ENCODE measurements at places on chromosomes 3 and 15.

DNA sequence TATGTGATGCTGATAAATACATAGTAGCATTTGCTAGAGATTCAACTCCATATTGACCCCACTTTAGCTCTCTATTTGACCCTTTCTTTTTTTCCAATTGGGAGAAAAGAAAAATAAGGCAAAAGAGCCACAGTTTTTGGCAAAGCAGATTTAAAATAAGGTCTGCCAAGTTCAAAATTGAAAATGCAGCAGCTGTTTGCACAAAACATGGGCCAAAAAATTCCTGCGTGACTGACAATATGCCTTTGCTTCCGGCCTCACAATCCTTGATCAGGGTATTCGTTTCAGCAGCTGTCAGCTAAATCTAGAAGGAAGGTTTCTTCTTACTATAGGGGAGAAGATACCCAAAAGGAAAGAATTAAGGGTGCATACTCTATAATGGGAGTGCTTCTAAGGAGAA is 563.5 kb upstream of the CCDC54 start:
- no peak for DNase-seq

GRCh38 chr3:63753567-63753966 is 65.5 kb upstream of the C3orf49 start:
- peak; percentile 44 for DNase-seq

GRCh38 chr15:56295433-56295832 is 51.8 kb upstream of the RFX7 start:
- DNase-seq = no peak

- DNase-seq = peak; percentile 73
Observed at GRCh38 chr3:10950476-10951294, 41.9 kb upstream of the SLC6A1 start.

- DNase-seq = no peak
Observed at GRCh38 chr15:47412802-47413201, 304.5 kb upstream of the SEMA6D start.

DNA sequence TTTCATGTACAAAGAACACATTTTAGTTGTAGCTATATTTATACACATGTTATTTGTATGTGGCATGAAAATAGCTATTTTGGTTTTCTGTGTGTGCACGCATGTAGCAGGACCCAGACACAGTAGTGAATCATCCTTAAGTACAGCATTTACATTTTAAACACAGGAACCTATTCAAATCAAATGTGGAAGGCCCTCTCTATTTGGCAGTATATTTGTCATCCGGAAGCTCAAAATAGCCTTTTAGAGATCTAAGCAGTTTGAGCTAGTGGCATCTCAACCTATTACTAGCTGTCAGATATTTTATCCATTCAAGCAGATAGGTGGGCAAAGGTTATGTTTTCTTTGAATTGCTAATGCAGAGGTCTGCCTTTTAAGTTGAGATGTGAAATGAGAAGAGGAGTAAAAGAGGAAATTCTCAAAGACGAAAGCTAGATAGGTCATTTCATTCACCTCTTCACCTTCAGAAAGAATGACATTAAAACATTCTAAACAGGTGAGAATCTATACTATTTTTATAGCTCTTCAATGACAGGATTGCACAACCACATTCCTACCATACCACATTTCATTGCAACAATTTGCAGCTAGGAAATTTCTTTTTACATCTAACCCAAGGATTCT is 46.3 kb upstream of the TIPARP start:
- DNase-seq = no peak

- DNase-seq = no peak
Observed at GRCh38 chr3:155736381-155736780, 8.5 kb downstream of the PLCH1 start.

GRCh38 chr3:111418391-111418790 is 123.6 kb upstream of the CD96 start:
- no peak for DNase-seq
